ENCODE measurements at places on chromosomes 16 and 17. TPM values are rescaled to one million over a fixed set of nuclear protein-coding genes. Genes with fewer than 3 reads are reported as not detected.

IGSF6 gene
- 2.1 TPM for total RNA-seq

C17orf50 gene
- total RNA-seq: not detected

AATF gene
- 18.0 TPM for total RNA-seq

KRT38 gene
- total RNA-seq: not detected

KRT17 gene
- total RNA-seq: not detected

FA2H gene
- total RNA-seq: not detected

- DNase-seq: peak; percentile 70
- H3K4me1 ChIP-seq: peaks cover 13% of the 10 kb centered on the region
- peak within 1 kb of the TSS; percentile 92 for H3K27ac ChIP-seq
- H3K4me3 ChIP-seq: peak within 1 kb of the TSS; percentile 73
Measured at GRCh38 chr17:9644910-9645751, at the start of gene USP43. USP43 (plus strand) TSS chr17:9645517; CDS start chr17:9645633, 116 bp downstream.

- H3K27me3 ChIP-seq: no peaks in the 10 kb centered on the region
- no peaks in the 10 kb centered on the region for H3K4me1 ChIP-seq
- no peak overlapping the region for H3K27ac ChIP-seq
- no peaks in the 10 kb centered on the region for H3K36me3 ChIP-seq
- no peak for DNase-seq
- no peak overlapping the region for H3K4me3 ChIP-seq
Measured at GRCh38 chr16:51267681-51268080, 116.6 kb upstream of the SALL1 start.

- DNase-seq: no peak
- no peaks in the 10 kb centered on the region for H3K4me1 ChIP-seq
- H3K27me3 ChIP-seq: no peaks in the 10 kb centered on the region
- no peak overlapping the region for H3K4me3 ChIP-seq
- H3K27ac ChIP-seq: no peak overlapping the region
- H3K36me3 ChIP-seq: no peaks in the 10 kb centered on the region
Measured at GRCh38 chr17:40588552-40588951, 23.3 kb upstream of the CCR7 start.

- H3K36me3 ChIP-seq: no peaks in the 10 kb centered on the region
- no peaks in the 10 kb centered on the region for H3K4me1 ChIP-seq
- no peak for DNase-seq
- no peak overlapping the region for H3K4me3 ChIP-seq
- H3K27me3 ChIP-seq: no peaks in the 10 kb centered on the region
Measured at GRCh38 chr16:88976366-88977017, 515 bp downstream of the CBFA2T3 start.

- H3K27ac ChIP-seq: no peak overlapping the region
- DNase-seq: no peak
- no peaks in the 10 kb centered on the region for H3K36me3 ChIP-seq
- H3K4me3 ChIP-seq: no peak overlapping the region
Measured at GRCh38 chr16:15915555-15916081, 27.2 kb upstream of the CEP20 start.

DNA sequence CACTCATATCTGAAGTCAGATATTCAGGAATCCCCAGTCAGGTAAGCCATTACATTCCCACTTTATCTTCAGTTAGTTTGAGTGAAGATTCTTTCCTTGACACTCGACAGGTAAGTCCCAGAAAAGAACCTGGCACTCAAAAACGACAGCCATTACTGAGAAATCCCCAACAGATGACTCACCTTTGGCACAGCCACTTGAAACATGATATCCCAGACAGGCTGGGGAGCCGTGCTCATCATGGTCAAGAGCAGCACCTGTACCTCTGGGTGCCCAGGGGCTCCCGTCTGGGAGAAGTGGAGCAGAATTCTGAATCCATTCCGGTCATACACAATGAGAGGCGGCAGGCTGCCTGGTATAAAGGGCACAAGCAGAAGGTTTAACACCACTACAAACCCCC, 16.8 kb upstream of the COG7 start:
- H3K27me3 ChIP-seq: no peaks in the 10 kb centered on the region
- no peak for DNase-seq
- no peak overlapping the region for H3K4me3 ChIP-seq
- no peak overlapping the region for H3K27ac ChIP-seq
